AML-193 (cell line): ENCODE measurements at places on chromosomes 4 and X.

DNA sequence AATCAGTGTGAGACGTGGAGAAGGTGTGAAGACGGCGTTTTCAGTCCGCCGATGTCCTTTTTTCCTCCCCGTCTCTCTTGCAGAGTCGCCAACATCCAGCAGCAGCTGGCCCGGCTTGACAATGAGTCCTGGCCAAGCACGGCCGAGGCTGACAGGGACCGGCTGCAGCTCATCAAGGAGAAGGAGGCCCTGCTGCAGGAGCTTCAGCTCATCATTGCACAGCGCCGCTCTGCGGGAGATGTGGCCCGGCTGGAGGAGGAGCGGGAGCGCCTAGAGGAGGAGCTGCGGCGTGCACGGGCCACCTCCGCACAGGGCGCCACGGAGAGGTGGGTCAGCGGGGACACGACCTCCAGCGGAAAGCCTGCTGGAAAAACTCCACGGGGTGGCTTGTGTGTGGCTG, 47.1 kb upstream of the CLCN4 start:
- no peak for DNase-seq

GRCh38 chr4:154254999-154255398, 236.6 kb downstream of the DCHS2 start:
- DNase-seq = no peak

- no peak for DNase-seq
Observed at GRCh38 chrX:54044877-54045338, 635 bp upstream of the PHF8 start.

DNA sequence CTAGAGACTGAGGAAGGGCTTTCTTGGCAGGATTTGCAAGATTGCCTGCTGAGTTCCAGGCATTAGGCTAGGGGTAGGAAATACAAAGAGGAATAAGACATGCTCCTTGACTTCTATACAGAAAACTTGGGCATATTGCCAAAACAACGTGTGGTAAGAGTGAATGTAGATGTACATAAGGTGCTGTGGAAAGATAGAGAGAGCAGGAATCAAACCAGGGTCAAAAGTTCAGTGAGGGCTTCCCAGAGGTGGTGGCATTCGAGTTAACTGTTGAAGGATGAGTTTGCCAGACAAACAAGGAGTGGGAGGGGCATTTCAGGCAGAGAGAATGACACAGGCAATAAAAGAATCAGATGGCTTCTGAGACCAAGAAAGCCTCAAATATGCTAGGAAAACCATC, 187.9 kb downstream of the KDR start:
- DNase-seq = no peak

- peak; percentile 0 for DNase-seq
Observed at GRCh38 chrX:130575831-130576389, 174.1 kb downstream of the RBMX2 start.

- DNase-seq = no peak
Observed at GRCh38 chr4:55965585-55965984, 16.8 kb downstream of the CEP135 start.

DNA sequence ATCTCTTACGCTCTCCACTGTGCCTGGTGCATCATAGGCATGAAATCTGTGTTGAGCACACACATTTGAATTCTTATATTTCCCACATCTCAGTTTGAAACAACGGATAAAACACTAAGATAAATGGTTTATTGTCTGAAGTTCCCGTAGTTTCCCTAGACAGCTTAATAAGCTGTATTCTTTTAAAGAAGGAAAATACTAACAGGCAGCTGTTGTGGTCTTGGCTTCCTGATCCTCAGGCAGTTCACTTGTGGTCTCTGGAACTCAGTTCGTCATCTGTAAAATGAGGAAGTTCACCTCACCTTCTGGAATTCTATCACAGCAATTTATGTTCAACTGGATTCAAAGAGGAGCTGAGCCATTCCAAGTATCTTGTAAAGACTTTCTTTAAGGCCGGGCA, 1805.6 kb upstream of the TENM3 start:
- DNase-seq = no peak

GRCh38 chr4:77845400-77845799, 17.2 kb upstream of the MRPL1 start:
- DNase-seq = no peak

- DNase-seq = no peak
Observed at GRCh38 chr4:84849051-84849640, 117.3 kb downstream of the WDFY3 start.

- no peak for DNase-seq
Observed at GRCh38 chrX:50054147-50054546, 131.8 kb downstream of the CLCN5 start.

DNA sequence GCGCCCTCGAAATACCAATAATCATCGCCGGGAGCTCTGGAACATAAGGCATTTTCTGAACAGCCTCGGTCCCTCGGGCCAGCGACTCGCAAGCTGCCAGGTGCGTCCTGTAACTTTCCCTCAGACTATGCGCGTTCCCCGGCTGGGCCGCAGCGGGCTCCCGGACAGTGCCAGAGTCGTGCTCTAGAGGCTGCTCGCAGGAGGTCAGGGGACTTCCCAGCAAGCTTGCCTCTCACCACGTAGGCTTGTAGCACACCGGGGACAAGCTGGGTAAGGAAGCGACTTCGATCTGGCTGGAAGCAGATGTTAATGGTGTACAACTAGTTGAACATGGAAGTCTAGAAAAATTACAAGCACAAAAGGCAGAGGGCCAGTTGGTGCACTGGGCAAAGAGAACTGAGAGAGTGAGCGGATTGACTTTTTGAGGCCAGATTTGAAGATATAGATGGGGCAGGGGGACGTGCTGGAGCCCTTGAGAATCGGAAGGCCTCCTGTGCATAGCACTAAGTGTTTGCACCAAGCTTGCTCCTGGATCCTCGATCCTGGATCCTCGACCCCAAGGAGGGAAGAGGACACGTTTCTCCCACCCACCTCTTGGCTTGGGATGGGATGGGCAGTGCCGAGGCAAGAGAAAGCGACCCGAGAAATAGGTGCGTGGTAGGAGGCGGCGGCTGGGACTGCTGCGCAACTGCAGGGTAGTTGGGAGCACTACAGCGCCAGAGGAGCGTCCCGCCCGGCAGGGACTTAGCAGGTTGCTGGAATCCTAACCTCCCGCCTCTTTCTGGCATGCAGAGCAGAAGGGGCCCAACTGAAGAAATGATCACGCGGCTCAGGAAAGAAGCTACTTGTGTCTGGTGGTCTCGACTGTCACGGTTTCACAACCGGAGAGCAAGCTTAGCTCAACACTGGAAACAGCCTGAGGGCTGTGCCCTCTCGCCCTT, 19.9 kb upstream of the ZIC3 start:
- no peak for DNase-seq

- DNase-seq = no peak
Observed at GRCh38 chr4:29972121-29972520, 748.0 kb upstream of the PCDH7 start.

DNA sequence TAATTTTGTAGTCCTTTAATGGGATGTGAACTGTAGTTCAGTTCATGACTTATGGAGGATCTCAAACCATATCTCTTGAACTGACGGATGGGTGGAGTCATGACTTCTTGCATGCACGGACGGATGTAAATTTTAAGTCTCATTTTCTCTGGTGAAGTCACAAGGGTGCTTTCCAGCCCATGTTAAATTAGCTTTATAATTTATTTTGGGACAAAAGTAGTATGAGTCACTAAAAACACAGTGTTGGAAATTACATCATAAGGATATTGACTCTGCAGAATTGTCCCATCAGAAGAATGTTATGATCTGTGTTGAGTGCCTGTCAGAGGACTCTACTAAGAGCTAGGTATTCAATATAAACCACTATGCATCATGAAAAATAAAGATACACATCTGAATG, 6.8 kb upstream of the PAGE5 start:
- no peak for DNase-seq

- DNase-seq = no peak
Observed at GRCh38 chr4:187603093-187604025, 392.2 kb upstream of the ZFP42 start.

GRCh38 chrX:109716431-109717028, 16.5 kb downstream of the ACSL4 start:
- DNase-seq = no peak

DNA sequence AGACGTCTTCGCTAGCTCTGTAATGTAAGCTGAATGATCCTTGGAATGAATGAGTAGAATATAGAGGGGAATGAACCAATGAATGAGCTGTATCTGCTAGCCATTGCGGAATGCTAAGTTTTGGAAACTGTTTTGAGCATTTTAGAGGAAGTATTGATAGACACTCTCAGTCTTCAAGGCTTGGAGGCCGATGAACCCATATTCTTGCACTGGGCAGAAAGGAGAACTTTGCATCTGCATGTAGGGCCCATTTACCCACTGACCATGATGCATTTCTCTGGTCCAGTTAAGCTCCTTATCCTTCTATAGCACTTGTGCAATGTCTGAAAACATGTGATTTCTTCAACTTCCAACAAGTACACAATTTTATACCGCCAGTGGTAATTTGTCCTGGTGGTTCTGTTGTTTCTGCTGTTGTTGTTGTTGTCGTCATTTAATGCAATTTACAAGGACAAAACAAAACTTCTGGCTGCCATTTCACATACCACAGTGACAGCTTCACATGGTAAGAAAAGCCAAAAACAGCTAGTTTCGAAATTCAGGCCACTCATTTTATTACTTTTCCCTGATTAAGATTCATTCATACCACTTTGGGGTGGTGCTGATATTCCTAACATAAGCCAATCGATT, 85.0 kb upstream of the MTM1 start:
- DNase-seq = no peak

DNA sequence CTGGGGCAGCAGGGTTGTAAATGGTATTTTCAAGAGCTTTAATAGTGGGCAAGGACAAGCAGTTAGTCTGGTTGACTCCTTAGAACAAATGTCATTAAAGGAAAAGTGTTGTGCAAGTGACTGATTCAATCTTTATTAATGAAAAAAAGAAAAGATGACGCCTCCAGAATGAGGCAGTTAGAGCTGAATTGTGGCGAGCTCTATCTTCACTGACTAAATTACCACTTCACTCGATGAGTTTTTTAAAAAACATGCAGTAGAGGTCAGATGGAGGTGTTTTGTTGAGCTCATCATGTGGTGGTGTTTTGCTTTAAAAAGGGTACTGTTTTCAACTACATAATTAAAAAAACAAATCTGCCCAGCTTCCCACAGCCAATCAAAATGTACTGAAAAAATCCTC, 28.1 kb upstream of the TENM3 start:
- DNase-seq = no peak

GRCh38 chr4:44983083-44983482, 256.7 kb upstream of the GNPDA2 start:
- DNase-seq = no peak

GRCh38 chr4:123352240-123352945, 44.2 kb upstream of the SPRY1 start:
- DNase-seq = no peak

DNA sequence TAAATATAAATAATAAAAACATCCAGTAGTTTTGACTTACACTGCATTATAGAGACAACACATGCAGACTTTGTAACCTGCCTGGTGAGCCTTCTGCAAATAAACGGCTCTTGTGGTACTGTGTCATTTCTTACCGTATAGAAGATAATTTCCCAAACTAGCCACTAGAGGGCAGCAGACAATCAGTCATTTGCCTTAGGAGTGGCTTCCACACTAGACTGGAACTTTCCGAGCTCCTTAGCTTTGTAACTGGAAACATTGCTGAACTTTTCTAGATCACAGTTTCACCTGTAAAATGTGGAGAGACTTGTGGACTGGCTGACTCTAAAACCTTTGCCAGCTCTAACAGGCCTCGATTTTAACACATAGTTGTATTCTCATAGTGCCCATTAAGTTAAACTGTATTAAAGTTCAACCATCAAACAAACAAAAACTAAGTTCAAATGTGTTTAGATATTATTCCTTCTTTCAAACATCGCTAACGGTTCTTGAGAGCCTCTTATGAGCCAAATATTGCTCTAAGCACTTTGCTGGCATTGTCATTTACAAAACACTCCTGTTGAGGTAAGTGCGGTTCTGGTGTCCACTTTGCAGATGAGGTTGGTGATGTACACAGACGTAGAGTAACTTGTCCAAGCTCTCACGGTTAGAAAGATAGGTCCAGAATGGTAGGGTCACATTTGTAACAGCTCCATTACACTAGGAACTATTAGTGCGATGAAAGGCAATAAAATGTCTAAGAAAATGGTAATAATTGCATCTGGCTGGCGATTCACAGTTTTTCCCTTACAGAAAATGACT, 345.5 kb downstream of the ANK2 start:
- DNase-seq = peak; percentile 73

DNA sequence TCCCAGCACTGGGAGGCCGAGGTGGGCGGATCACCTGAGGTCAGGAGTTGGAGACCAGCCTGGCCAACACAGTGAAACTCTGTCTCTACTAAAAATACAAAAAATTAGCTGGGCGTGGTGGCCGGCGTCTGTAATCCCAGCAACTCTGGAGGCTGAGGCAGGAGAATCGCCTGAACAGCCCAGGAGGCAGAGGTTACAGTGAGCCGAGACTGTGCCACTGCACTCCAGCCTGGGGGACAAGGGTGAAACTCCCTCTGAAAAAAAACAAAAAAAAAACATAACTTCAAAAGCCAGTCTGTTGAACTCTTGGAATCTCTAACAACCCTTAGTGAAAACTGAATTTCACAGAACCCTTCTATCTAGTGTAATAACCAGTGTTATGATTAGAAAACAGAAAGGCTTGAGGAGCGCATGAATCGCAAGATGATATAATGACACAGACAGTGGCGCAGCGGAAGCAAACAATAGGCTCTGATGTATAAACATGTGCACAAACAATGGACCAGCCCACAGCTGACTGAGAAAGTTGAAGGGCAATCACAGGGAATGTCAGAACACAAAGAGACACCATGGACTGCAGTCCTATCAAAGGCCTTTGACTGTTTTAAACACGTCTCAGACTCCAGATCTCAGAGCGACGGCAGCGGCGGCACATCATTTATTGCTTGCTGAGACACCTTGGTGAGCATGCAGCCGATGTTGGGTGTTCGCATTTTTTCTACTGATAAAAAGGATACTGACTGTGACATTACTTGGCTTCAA, 81.6 kb downstream of the NSUN7 start:
- DNase-seq = no peak

GRCh38 chrX:151396042-151396824, 773 bp upstream of the VMA21 start:
- peak; percentile 45 for DNase-seq

GRCh38 chr4:121375262-121375661, 5.6 kb downstream of the QRFPR start:
- no peak for DNase-seq

DNA sequence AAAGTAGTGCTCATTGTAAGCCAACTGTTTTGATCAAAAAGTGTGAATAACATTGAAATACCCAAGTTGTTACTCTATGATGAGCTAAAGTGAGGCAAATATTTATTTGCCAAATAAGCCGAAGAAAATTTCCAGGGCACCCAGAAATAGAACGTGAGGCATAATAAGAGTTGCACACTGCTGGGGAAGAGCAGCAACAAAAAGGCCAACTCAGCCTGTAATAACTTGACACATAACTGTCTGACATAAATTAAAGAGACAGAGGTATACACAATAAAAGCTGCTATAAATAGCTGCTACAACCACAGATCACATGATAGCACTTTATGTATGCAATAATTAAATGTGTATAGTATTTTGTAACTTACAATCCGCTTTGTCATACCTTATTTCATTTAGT, 2.0 kb upstream of the ABCB7 start:
- no peak for DNase-seq
